Cortex of kidney (tissue), 1 donor: ENCODE measurements at places on chromosomes 16 and 17.

DNA sequence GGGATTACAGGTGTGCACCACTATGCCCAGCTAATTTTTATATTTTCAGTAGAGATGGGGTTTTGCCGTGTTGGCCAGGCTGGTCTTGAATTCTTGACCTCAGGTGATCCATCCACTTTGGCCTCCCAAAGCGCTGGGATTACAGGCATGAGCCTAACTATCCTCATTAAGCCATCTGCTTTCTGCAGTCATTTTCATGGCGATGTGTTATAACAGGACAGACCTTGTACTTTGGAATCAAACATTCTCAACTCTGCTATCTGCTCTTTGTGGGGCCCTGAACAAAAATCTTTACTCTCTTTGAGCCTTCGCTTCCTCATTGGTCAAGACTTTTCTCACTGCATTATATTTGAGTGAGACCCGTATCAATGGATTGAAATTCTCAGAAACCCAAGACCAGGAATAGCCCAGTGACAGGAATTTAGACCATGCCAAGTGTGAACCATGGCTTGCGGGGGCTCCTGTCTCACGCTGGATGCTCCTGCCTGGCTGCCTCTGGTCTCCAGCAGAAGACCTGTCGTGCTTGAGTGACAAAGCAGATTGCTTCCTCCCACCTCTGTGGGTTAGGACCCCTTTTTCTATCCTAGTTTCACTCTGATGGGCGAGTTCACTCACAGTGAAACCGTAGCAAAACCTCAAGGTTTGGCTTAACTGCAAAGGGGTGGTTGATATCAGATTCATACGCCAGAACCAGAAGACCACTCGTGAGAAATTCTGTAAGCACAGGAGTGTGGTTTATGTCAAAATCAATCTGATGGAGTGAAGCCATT, 519.1 kb downstream of the MAF start:
- DNase-seq, result no peak

GRCh38 chr16:89133457-89134127, 38.0 kb upstream of the CDH15 start:
- no peak for DNase-seq

- no peak for DNase-seq
These were observed 212.8 kb downstream of the ZFHX3 start for GRCh38 chr16:72835086-72835485.

- DNase-seq, result no peak
These were observed 22.8 kb downstream of the RAB40B start for GRCh38 chr17:82675476-82676245.

DNA sequence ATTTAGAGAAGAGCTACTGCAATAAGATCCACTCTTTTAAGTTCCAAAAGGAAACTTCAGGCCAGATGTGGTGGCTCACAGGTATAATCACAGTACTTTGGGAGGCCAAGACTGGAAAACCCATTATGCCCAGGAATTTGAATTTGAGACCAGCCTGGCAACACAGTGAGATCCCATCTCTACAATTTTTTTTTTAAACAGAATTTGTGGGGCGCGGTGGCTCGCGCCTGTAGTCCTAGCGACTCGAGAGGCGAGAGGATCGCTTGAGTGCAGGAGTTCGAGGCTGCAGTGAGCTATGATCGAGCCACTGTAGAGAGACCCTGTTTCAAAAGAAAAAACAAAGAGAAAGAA, 793 bp downstream of the COG7 start:
- no peak for DNase-seq

DNA sequence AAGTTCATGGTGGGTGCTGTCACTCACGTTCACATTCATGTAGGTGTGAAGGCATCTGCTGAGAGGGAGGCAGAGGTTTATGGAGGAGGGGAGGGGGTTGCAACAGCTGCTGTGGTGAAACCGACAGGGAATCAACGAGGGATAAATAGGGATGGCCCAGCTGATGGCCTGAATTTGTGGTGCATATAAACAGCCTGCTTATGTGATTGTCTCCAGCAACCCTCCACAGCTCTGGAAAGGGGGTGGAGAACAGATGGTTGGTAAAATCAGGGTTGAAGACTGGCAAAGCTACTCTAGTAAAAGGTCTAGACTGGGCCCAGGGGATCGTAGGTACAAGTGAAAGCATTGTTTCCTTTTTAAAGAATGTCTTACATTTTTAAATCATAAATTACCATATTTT, 53.7 kb downstream of the IQCK start:
- DNase-seq, result no peak

DNA sequence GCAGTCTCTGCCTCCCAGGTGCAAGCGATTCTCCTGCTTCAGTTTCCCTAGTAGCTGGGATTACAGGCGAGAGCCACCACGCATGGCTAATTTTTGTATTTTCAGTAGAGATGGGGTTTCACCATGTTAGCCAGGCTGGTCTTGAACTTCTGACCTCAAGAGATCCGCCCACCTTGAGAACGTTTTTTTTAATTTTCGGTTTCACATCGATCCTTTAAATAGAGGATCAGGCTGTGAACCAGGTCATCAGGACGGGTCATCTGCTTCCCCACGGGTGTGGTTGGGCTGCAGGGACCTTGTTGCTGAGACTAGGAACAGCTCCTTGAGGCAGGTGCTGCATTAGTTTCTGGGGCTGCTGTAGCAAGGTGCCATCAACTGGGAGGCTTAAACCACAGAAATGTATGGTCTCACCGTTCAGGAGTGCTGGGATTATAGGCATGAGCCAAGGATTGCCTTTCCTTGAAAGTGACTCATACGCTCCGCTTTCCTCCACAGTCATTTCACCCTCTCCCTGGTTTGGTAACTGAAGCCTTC, 7.9 kb upstream of the NAGPA start:
- DNase-seq, result no peak

GRCh38 chr17:18951941-18952842, at the start of gene SLC5A10:
TSS of gene SLC5A10 (plus strand) at chr17:18952165. CDS start at chr17:18952206, 41 bp downstream.
- no peak for DNase-seq

DNA sequence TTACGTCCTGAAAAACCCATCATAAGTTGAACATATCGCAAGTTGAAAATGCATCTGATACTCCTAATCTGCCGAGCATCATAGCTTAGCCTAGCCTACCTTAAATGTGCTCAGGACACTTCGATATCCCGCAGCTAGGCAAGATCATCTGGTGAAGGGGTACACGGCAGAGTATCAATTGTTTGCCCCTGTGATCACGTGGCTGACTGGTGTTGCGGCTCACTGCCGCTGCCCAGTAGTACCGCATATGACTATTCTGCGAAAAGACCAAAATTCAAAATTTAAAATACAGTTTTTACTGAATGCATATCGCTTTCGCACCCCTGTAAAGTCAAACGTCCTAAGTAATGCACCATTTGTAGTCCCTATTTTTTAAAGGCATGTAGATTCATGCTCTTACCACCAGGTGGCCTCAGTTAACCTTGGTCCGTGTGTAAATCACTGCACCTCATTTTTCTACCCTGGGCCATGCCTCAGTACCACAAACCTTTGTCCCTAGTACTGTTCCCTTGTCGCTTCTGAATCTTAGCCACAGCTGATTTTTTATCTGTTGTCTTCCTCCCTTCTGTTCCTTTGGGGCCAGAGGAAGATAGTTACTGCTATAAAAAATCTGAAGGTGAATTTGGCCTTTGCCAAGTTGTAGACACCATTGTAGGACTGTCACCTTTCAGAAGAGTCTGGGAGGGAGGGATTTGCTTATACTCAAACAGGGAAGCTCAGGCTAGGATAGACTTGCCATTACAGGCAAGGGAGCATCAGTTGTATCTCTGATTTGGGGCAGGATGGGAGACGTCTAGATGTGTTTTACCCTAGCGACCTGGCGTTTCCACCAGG, 34.4 kb downstream of the WWP2 start:
- DNase-seq, result no peak

DNA sequence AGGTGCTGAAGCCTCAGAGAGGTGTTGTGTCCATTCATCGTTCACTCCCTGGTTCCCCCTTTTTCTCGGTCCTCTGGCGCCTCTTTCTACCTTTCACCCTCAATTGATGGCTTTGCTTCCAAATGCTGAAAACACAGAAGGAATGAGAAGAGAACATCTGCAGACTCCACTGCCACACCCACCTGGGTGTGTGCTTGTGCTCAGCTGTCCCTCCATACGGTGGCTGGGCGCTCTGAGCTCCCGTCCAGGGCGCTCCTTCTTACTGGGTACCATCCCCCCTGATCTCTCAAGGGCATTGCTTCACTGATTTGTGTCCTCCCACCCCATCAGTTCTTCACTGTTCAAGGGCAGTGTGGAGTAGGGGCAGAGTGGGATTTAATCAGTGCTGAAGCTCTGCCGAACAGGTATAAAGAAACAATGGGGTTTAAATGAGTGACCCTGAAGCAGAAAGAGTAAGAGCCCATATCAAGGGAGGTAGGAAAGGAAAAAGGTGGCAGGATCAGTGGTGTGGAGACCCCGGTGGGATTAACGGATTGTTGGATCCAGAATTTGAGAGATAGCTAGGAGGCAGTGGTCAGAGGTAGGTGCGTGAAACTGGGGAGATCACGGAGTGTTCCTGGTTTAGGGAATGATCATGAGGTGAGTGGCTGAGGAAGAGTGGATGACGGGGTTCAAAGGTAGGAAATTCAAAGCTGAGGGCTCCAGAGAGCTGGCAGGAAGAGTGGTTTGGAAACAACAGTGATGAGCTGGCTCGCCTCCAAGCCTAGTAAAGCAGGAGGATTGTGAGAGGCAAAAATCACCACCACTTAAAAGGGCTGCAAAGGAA, 40.8 kb downstream of the MRTFB start:
- no peak for DNase-seq

DNA sequence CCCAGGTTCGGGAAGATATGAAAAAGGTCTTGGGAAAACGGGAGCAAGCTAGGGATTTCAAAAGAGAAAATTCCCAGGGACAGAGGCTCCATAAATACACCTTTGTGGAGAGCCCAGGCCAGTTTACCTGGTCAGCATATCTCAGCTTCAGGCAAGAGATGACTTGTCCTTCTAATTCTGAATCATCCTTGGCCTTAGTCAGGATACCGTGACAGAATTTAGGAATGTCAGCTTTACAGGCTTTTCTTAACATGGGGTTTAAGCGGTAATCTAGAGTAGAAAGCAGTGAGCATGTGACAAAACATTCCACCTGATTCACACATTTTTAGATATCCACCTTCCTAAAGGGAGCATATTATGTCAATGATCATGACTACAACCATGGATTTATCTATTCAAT, 41.1 kb upstream of the CLEC18B start:
- no peak for DNase-seq

GRCh38 chr16:85690469-85691064, 1.8 kb upstream of the GINS2 start:
- no peak for DNase-seq

GRCh38 chr17:38942696-38943334, 17.4 kb downstream of the LASP1NB start:
- DNase-seq, result no peak

DNA sequence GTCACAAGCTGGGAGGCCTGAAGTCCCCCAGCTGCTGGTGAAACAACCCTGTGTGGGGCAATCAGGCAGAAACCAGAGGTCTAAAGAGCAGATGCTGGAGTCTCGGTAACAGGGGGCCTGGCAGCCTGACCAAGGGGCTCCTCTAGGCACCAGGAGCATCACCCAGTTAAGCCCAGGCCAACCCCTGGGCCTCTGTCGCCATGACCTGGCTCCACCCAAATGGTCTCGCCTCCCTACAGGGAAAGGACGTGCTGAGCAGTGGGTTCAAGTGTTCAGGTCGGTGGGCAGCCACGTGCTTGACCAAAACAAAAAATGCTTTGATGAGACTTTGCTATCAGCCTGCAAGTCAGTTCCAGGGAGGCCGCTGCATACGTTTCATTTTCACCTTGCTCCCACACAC, 240.3 kb downstream of the ZNF423 start:
- DNase-seq, result no peak

- DNase-seq, result no peak
These were observed 8.7 kb downstream of the RAP1GAP2 start for GRCh38 chr17:2804912-2805311.

- no peak for DNase-seq
These were observed 4.9 kb downstream of the PHOSPHO1 start for GRCh38 chr17:49225554-49226236.

DNA sequence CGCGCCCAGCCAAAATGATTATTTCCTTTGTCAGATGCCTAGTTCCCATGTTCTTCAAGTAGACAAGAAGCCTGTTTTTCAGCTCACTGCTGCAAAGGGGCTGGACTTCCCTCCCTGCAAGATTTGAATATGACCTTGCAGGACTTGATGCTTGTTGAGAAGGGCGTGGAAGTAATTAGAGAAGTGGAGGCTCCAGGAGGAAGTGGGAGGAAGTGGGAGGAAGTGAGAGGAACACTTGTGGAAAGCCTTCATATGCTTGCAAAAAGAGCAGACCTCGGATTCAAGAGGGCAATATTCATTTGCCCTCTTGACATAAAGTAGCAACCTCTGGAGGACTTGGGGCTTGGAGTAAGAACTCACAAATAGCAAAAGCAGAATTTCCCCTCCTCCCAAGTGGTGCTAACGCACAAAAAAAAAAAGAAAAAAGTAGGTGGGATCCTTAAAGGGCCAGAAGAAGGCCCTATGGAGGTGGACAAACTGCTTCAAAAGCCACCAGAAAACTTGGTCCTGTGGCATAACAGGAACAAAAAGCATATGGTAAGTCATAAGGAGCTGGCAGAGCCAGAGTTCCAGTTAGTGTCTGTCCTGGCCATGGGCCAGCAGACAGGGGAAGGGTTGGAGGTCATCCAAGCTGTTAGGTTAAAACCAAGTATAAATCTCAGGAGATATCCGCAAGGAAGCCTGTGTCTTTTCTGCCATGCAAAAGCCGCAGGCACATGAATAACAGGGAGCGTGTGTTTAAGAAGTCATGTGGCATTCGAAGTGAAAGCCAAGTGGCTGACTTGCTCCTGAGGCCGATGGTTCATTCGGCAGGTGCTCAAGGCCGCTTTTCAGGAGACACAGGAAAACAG, 20.6 kb upstream of the PRKAR1A start:
- DNase-seq, result no peak

DNA sequence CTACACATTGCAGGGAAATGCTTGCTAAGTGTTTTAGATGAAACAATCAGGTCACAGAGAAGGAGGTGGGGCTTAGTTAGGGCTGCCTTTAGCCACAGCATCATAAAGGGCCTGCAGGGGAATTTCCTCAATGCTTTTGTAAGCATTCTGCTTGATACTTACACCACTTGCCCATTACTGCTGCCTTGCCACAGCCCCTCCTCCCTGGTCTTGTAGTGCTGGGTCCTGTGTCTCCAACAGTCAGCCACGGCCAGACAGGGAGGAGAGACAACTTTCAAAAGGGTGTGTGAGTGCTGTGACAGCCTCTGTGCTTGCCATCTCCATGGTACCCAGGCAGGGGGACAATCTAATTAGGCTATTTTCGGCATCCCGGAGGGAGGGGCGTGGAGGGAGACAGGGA, 111.2 kb downstream of the SHISA9 start:
- no peak for DNase-seq
